ENCODE measurements at places on chromosomes 11 and 22. TPM values are rescaled to one million over a fixed set of nuclear protein-coding genes. Genes with fewer than 3 reads are reported as not detected.

DNA sequence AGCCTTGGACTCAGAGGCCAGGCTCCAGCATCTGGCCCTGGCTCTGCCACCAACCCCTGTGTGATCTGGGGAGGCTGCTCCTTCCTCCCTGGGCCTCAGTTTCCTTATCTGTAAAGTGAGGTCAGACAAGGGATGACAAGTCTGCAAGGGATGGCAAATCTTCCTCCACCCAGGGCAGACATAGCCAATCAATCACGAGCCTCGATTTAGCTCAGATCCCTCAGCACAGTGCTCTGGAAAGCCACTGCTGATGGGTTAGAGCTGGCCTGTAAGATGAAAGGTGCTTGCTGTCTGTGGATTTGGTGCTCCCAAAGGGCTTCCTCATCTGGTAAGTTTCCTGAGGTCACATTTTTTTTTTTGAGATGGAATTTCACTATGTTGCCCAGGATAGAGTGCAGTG lies 20.2 kb downstream of the NPTXR start:
- DNase-seq: no peak

DNA sequence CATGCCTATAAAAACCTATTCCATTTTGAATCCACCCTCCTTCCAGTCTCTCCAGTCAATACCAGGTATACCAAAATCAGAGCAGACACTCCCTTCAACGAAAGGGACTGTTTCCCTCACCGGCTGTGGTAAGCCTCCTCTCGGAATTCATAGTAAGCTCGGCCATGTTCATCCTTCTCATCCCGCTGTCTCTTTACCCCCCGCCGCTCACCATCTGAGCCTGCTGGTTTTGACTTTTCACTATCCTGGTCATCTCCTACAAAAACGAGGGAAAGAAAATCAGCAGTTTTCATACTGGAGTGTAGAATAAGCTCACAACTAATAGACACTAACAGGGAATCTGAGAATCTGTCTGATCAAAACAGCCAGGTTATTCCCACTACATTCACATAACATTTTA lies 3.1 kb downstream of the HNRNPUL2 start:
- no peak for DNase-seq

DNA sequence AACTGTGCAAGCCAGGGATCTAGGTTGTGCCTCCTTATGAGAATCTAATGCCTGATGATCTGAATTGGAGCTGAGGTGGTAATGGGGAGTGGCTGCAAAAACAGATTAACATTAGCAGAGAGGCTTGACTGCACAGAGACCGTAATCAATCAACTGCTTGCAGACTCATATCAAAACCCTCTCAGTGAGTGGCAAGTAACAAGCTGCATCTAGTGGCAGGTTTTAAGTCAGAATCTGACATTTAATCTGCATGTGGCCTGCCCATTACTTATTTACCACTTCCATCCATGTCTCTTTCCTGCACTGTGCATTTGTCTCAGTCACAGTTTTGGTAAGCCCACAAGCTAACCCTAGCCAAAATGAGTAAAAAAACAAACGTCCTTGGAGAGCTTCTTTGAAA lies 11.2 kb downstream of the C11orf58 start:
- DNase-seq: no peak

GRCh38 chr11:117070016-117070415 lies 28.2 kb downstream of the SIK3 start:
- DNase-seq: peak; percentile 24

DNA sequence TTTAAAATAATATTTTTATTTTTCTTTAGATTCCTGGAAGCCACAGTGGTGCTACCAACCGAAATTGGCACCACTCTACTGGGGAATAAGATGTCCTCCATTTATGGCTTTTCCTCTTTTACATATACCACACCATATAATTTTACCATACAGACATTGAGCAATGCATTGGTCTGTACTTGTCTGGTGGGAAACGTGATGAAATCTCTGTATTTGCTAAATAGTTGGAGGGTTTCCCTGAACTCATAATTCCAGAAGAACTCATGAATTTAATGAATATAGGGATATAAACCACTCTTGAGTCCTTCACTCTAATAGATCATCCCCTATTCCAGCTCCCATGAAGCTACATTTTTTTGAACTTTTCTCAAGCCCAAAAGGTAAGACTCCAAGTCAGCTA lies 28.0 kb upstream of the MMP13 start:
- DNase-seq: no peak

GRCh38 chr11:120344302-120345004 lies 8.2 kb downstream of the ARHGEF12 start:
- DNase-seq: peak; percentile 43

DNA sequence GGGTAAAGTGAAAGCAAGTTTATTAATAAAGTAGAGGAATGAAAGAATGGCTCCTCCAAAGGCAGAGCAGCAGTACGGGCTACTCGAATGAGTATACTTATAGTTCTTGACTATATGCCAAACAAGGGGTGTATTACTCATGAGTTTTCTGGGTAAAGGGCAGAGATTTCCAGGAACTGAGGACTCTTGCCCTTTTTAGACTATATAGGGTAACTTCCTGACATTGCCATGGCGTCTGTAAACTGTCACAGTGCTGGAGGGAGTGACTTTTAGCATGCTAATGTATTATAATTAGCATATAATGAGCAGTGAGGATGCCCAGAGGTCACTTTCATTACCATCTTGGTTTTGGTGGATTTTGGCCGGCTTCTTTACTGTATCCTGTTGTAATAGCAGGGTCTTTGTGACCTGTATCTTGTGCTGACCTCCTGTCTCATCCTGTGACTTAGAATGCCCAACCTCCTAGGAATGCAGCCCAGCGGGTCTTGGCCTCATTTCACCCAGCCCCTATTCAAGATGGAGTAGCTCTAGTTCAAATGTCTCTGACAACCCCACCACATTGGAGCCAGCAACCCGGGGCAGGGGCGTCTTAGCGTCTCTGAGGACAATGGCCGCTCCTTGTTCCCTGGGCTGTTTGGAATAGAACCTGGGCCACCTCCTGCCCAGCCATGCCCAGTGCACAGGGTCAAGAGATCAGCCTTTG lies 34.9 kb upstream of the CD82 start:
- DNase-seq: peak; percentile 19

DNA sequence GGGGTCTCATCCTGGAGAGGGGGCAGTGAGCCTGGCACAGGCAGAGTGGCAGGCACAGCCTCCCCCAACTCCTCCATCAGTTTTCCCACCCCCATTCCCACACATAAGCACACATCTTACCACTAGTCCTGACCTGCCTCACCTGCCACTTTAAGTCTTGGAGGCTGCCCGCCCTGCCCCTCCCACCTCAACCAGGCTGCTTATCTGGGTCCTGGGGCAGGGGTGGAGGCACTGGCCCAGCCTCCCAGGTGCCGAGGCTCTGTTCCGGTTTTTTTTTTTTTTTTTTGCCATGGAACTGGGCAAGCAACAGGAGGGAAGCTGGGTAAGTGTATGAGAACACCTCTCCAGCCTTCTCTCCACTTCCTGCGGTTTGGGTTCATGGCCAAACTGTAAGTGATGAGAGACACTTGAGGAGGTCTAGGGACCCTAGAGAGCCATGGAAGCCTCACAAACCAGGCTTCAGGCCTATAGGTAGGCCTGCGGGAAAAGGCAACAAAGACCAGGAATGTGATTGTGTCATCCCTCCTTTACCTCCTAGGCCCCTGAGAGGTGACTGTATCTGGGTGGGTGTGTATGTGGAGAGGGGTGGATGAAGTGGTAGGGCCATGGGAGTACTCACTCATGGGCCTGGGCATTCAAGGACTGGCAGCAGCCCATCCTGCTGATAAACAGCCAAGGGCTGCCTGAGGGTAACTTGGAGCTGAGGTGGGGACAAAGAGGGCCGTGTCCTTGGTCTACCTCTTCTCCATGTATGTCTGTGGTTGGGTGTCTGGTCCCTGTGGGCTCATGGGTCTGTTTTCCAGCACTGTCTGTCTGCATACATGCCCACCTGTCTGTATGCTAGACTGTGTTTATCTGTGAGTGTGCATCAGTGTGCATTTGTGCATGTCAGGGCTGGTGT lies 22.6 kb downstream of the PHLDB1 start:
- no peak for DNase-seq

GRCh38 chr11:65077451-65077850 lies 6.4 kb downstream of the CDCA5 start:
- peak; percentile 31 for DNase-seq

DNA sequence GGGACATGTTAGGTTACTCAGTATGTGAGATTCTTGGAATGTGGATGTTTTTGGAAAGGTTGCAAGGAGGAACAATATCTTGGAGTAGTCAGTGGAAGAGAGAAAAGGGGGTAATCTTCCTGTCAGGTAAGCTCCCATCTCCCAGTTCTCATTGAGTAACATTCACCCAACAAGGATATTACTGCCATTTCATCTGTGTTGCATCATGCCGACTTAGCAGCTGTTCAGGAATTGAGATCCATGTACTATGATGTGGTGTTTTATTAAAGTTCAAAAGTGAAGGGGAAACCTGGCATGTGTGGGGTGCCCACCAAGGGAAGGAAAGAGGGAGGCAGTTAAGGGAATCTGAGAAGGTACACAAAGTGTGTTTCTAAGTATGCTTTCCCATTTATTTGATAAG lies 58.4 kb upstream of the RASSF10 start:
- peak; percentile 43 for DNase-seq

GRCh38 chr22:30361916-30362650 lies 5.3 kb downstream of the CCDC157 start:
- DNase-seq: no peak

GRCh38 chr11:13896175-13896980 lies 66.1 kb upstream of the SPON1 start:
- no peak for DNase-seq

GRCh38 chr11:8180469-8180868 lies 11.6 kb upstream of the RIC3 start:
- no peak for DNase-seq

DNA sequence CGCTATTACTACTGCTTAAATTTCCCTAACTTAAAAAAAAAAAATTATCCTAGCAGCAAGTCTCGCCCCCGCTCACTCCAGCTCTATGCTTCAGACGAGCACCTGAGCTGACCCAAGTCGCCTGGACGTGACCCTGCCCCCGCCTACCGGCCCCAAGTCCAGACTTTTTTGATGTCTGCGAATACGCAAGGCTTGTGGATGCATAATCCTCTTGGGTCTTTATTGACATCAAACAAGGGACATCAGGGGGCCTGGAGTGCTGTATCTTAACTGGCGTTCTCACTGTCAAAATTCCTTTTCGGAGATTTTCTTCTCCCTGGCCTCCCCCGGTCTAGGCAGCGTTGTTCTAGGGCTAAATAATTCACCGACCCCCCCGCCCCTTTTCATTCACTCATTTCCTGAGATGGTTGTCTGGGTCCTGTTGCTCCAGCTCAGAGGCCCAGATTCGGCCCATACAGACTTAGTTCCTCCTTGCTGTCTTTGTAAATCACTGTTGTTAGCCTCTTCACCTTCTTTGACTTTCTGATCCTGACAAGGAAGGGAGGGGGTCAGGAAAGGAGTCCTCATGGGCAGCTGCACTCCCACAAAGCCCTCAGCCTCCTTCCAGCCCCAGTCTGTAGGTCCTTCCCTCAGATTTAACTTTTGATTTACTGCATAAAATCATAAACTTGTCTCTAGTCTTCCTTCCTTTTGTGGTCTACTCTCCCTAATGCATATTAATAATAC lies 601 bp upstream of the LRP4 start:
- no peak for DNase-seq

DNA sequence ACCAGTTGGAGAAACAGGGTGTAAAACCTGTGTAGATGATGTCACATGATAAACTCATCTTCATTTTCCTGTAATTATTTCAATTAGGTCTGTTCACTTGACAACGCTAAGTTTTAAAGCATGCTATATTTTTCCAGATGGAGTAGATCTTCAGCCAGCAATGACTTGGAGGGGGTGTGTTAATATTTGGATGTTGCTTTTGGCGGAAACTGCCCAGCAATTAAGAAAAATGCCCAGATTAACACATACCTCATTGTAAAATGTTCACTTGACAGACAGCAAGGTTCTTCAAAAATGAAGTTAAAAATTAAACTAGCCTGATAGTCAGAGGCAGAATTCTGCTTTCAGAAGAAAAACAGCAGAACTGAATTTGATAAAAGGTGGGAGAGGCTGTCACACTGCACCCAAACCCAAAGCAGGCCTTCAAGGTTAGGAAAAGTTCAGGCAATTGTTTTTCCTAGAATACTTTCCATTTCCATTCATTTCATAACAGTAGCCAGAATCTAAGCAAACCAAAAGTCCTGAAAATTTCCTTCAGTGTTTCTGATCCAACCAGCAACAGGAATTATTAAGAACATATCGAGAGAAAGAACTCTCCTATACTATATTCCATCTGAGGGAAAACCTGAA lies 33.0 kb downstream of the VSIG10L2 start:
- DNase-seq: no peak

DNA sequence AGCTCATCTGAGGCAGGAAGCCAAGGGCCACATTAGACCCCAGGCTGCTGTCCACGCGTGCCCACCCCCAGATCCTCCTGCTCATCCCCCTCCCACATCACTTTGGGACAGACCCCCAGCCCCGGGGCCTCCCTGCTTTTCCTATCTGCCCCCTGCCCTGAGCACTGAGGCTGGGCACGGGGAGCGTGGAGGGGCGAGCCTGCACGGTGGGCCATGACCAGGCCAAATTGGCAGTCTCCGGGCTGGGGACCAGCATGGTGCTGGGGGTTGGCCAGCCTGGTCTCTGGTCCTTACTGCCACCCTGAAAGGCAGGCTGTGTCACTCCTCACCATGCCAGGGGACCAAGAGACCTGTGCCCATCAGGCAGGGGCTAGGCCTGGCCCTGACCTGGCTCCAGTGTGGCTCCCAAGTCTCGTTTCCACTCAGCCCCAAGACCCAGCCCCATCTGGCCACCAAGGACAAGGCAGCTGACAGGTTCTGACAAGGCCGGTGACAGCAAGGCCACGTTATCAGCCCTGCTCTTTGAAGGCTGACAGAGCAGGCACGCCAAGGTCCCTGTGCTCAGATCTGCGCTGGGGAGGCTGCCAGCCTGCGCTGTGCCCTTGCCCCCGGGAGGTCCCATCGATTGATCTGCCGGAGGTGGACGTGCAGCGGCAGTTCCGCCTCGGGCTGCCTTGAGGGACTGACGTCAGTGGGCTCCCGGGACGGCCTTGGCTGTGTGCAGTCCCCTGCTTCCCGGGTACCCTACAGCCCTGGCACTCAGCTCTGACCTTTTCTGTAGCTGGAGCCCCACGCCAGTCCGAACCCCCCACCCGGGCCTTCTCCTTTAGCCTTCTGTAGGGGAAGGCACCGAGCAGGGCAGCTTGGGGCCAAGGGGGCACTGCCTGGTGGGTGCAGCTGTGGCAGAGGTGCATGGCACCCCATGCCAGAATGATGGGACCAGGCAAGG lies 3.6 kb downstream of the TNNI2 start:
- no peak for DNase-seq

- DNase-seq: peak; percentile 92
These were observed 39.7 kb downstream of the OR4D9 start for GRCh38 chr11:59550842-59551658.

The PRODH gene
- not detected for total RNA-seq

The STIM1 gene
- 13.9 TPM for total RNA-seq

The OR5B21 gene
- total RNA-seq: not detected

The CARD10 gene
- total RNA-seq: 6.1 TPM

The MRGPRX3 gene
- total RNA-seq: not detected

The KCNQ1OT1 gene
- 1.9 TPM for total RNA-seq

The VSTM5 gene
- total RNA-seq: 0.36 TPM

The CRYBB3 gene
- not detected for total RNA-seq

The MPEG1 gene
- total RNA-seq: not detected

Measured in IMR-90 (cell line).